ENCODE measurements at places on chromosomes 6 and 20. TPM values are rescaled to one million over a fixed set of nuclear protein-coding genes. Genes with fewer than 3 reads are reported as not detected.

Gene ARFGEF3
- total RNA-seq, result 0.77 TPM

Gene FOXQ1
- total RNA-seq, result 4.3 TPM

Gene SAMD3
- total RNA-seq, result 2.9 TPM

- no peak for DNase-seq
- no peak overlapping the region for H3K4me3 ChIP-seq
- no peaks in the 10 kb centered on the region for H3K27me3 ChIP-seq
- no peak overlapping the region for H3K27ac ChIP-seq
- H3K36me3 ChIP-seq, result no peaks in the 10 kb centered on the region
- no peaks in the 10 kb centered on the region for H3K4me1 ChIP-seq
These were observed 12.6 kb upstream of the GNMT start for GRCh38 chr6:42947950-42948349.

- no peak overlapping the region for H3K4me3 ChIP-seq
- DNase-seq, result no peak
- no peak overlapping the region for H3K27ac ChIP-seq
These were observed 207.8 kb downstream of the OTOR start for GRCh38 chr20:16955971-16956370.

DNA sequence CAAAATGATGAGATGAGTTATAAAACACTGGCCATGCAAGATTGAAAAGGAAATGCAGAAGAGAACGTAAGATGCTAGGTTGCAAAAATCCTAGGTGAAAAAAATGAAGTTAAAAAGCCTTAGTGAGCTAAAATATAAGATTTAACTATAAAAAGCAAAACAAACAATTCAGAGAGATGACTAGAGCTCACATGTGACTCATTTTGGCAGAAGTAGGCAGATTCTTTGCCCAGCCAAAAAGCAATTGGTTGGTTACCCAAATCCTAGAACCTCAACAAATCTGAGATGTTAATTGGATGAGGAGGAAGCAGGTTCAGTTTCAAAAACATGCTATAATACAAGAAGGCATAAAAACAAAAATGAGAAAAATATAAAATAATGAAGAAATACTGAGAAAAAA, 249.1 kb downstream of the OGFRL1 start:
- no peak overlapping the region for H3K27ac ChIP-seq
- H3K4me1 ChIP-seq, result no peaks in the 10 kb centered on the region
- no peak overlapping the region for H3K4me3 ChIP-seq
- H3K36me3 ChIP-seq, result no peaks in the 10 kb centered on the region

Gene IRF4
- total RNA-seq, result 1.1 TPM

DNA sequence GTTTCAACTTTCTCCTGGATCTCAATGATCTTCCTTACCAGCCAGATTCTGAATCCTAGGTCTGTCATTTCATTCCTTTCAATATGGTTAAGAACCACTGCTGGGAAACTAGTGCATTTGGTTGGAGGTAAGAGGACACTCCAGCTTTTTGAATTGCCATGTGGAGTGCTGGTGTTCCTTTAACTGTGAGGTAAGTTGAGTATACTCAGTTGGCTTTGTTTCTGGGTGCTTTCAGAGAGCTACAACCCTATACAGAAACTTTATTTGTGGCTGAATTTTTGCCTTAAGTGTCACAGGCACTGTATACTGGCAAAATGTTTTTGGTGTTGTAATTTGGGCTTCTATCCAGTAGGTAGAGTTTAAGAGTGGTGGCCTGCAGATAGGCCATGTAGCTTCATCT, 175.8 kb downstream of the TBC1D32 start:
- H3K4me3 ChIP-seq, result no peak overlapping the region
- H3K36me3 ChIP-seq, result no peaks in the 10 kb centered on the region
- no peak for DNase-seq
- no peaks in the 10 kb centered on the region for H3K27me3 ChIP-seq
- H3K4me1 ChIP-seq, result no peaks in the 10 kb centered on the region
- H3K27ac ChIP-seq, result no peak overlapping the region

DNA sequence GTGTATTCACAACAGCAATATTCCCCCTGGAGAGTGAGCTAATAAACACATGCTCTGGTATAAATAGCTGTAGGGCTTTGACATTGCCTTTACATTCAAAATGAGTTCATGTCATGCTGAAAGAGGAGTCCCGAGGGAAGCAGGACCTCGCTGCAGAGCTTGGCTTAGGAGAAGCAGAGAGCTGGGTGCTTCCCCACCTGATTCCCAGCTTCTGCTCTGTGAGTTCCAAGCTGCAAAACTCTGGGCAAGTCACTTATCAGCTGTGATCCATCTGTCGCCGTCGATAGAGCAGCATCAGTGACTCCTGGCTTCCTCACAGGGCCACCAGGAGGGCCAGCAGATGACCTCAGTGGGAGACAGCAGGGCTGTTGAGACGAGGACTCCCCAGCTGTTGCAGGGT, 241.8 kb downstream of the ANKRD60 start:
- no peaks in the 10 kb centered on the region for H3K4me1 ChIP-seq
- H3K36me3 ChIP-seq, result no peaks in the 10 kb centered on the region
- DNase-seq, result no peak
- H3K27ac ChIP-seq, result no peak overlapping the region

DNA sequence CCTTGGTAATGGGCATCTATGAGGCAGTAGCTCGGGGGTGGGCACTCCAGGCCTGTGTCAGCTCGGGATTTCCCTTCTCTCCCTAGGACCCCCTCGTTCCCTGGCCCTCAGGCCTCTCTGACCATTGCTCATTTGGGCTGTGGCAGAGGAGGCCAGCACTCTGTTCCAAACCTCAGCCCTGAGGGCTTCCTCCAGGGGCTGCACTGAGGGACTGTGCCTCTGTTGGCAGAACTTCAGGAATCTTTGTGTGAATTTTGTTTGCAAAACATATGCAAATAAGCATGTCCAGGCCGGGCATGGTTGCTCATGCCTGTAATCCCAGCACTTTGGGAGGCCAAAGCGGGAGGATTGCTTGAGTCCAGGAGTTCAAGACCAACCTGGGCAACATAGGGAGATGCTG, 11.0 kb downstream of the PACSIN1 start:
- H3K36me3 ChIP-seq, result no peaks in the 10 kb centered on the region
- DNase-seq, result no peak
- H3K4me3 ChIP-seq, result no peak overlapping the region
- no peak overlapping the region for H3K27ac ChIP-seq
- no peaks in the 10 kb centered on the region for H3K27me3 ChIP-seq
- H3K4me1 ChIP-seq, result no peaks in the 10 kb centered on the region

DNA sequence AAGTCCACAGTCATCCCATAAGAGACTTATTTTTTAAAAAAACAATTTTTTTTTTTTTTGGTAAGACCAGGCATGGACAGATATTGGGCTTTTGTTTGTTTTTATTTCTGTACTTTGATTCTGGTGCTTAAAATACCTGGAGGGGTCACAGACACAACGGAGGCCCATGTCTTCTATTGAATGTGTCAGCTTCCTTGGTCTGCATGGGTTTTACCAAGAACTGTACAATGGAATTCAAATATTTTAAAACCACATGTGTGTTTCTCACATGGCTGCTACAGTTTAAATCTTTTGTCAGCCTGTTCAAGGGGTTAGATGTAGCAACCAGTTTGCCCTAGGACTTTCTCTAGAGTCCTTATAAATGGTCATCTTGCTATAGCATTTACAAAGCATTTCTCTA, 139.8 kb downstream of the SOX4 start:
- H3K27me3 ChIP-seq, result no peaks in the 10 kb centered on the region
- DNase-seq, result no peak
- H3K36me3 ChIP-seq, result no peaks in the 10 kb centered on the region
- H3K4me1 ChIP-seq, result peaks cover 4% of the 10 kb centered on the region

DNA sequence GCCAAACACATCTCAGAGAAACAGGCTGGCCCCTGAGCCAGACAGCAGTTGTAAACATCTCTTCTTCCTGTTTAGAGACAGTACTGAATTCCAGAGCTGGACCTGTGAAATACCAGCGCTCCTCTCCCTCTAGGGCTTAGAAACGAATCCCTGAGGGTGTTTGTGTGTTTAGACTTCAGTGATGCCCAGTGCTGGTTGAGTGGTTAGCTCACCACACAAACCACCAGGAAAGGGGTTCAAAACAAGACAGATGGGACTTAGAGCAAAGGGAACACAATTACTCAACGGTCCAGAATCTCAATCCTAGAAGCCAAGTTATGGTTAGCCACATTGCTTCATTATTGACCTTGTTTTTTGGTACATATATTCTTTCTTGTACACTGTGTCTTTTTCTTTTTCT, 108.7 kb upstream of the TMEM170B start:
- no peak for DNase-seq
- H3K4me1 ChIP-seq, result peaks cover 3% of the 10 kb centered on the region
- no peaks in the 10 kb centered on the region for H3K27me3 ChIP-seq
- no peaks in the 10 kb centered on the region for H3K36me3 ChIP-seq
- H3K27ac ChIP-seq, result no peak overlapping the region
- H3K4me3 ChIP-seq, result no peak overlapping the region

Data from ovary (tissue), 10 donors.